ENCODE measurements at places on chromosomes 6 and 20. TPM values are rescaled to one million over a fixed set of nuclear protein-coding genes. Genes with fewer than 3 reads are reported as not detected.

Gene FRK
- 0.93 TPM for total RNA-seq

Gene OLIG3
- total RNA-seq = not detected

Gene SMIM26
- 59.9 TPM for total RNA-seq

Gene NHLRC1
- total RNA-seq = 3.6 TPM

Gene CRISP2
- total RNA-seq = not detected

Gene NRSN1
- total RNA-seq = not detected

Gene CDH26
- total RNA-seq = 0.15 TPM

Gene MRPS18B
- 117 TPM for total RNA-seq

Gene TUBB2A
- 294 TPM for total RNA-seq

Gene EFCAB8
- under 0.01 TPM for total RNA-seq

Gene OPRM1
- total RNA-seq = not detected

Gene SMIM13
- total RNA-seq = 7.2 TPM

Gene PRSS35
- not detected for total RNA-seq

Gene ANKRD66
- not detected for total RNA-seq

Gene EMILIN3
- under 0.01 TPM for total RNA-seq

Gene MYO6
- total RNA-seq = 3.4 TPM

Gene OPN5
- not detected for total RNA-seq

Gene TMEM217
- 0.33 TPM for total RNA-seq

Gene TNFRSF6B
- not detected for total RNA-seq

Gene BIRC7
- total RNA-seq = 2.7 TPM

Gene PRDM1
- 0.33 TPM for total RNA-seq

Gene GJA10
- total RNA-seq = not detected

Gene TRDN
- not detected for total RNA-seq

Gene MAP7
- 1.00 TPM for total RNA-seq

Gene PRRT1
- total RNA-seq = not detected

Gene SRPK1
- 93.8 TPM for total RNA-seq

Gene NOX3
- not detected for total RNA-seq

Gene PLTP
- total RNA-seq = 52.0 TPM

Gene RSPH9
- 1.1 TPM for total RNA-seq

Gene VSTM2L
- total RNA-seq = 0.31 TPM

Gene MYMX
- not detected for total RNA-seq

Gene FGD2
- not detected for total RNA-seq

Gene COL11A2
- total RNA-seq = 0.36 TPM

Gene BPI
- total RNA-seq = not detected

All from melanocyte of skin (primary cell).